ENCODE measurements at places on chromosomes 5 and 9. TPM values are rescaled to one million over a fixed set of nuclear protein-coding genes. Genes with fewer than 3 reads are reported as not detected.

The C9orf152 gene
- total RNA-seq: 0.05 TPM

GRCh38 chr5:93874491-93874890 lies 133.1 kb upstream of the POU5F2 start:
- no peaks in the 10 kb centered on the region for H3K27me3 ChIP-seq
- no peak overlapping the region for H3K4me3 ChIP-seq
- H3K27ac ChIP-seq: no peak overlapping the region
- no peaks in the 10 kb centered on the region for H3K4me1 ChIP-seq

DNA sequence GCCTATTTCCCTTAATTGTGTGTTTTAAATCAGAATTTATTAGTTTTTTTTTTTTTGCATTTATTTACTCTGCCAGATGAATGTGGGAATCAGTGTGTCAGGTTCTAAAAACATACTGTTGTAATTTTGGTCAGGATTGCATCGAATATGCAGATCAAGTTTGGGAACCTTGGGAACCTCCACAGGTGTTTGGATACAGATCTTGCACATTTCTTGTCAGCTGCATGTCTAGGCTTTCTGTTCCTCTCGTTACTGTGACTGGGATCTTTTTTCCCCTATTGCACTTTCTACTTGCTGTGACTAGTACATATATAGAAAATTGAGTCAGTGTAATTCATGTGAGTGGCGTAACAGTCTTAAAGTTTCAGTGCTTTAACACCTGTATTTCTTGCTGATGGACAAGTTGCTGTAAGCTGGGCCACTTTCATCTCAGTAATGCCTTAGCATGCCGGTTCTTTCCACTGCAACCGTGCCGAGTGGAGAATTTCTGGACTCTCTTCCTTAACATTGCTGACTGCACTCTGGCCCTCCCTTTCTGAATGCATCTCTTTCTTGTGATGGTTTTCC lies 112.5 kb downstream of the TENT4A start:
- H3K36me3 ChIP-seq: no peaks in the 10 kb centered on the region
- no peak overlapping the region for H3K4me3 ChIP-seq
- no peak for DNase-seq
- peaks cover 6% of the 10 kb centered on the region for H3K4me1 ChIP-seq
- H3K27ac ChIP-seq: no peak overlapping the region

DNA sequence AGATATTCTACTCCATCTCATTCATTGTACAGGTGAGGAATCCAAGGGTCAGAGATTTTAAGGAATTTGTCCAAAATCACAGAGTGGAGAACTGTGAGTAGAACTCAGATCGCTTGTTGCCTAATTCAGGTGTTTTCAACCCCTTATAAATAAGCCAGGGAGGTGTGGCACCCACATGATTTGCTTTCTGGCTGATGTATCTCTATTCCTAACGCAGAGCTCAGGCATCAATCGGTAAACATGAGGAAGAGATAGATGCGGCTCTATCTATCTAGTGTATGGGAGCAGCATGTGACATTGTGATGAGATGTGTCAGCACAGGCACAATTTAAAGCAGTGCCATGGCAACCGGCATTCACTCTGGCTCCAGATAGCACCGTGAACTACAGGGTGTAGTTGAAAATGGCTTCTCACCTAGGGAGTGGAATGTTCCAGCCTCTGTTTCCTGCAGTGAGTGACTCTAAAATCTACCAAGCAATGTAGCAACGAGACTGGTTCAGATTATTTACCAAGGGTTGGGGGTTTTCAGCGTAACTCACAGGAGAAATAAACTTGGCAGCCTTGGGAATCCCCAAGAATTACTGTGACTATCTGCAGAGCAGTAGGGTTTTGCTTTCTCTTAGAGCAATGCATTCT lies 53.4 kb upstream of the SUB1 start:
- peaks cover 20% of the 10 kb centered on the region for H3K4me1 ChIP-seq
- no peak overlapping the region for H3K4me3 ChIP-seq
- H3K36me3 ChIP-seq: no peaks in the 10 kb centered on the region
- no peak for DNase-seq

The F12 gene
- 0.19 TPM for total RNA-seq

DNA sequence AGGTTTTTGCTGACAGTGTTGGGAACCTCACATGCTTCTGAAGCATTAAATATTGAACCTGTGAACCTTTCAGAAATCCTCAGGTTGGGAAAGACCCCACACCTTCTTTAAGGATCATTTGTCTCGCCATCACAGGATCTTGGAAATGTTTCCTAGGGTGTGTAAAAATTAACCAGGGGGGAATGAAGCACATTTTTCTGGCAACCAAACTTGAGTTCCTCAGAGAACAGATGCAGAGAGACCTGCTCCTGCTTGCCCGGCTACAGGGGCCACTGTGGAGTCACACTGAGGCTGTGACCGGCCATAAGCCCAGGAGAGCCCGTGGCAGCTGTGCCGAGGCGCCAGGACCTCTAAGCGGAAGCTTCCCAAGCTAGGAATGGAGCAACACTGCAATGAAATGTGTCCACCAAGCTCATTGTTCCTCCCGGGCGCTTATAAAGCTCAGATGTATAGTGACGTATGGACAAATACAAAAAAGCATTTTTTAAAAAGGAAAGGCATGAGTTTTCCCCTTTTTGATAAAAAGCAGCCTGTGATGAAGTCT lies 7.7 kb downstream of the CXCL14 start:
- no peaks in the 10 kb centered on the region for H3K4me1 ChIP-seq
- peaks cover 12% of the 10 kb centered on the region for H3K27me3 ChIP-seq
- H3K27ac ChIP-seq: no peak overlapping the region
- H3K36me3 ChIP-seq: no peaks in the 10 kb centered on the region
- no peak overlapping the region for H3K4me3 ChIP-seq

- no peaks in the 10 kb centered on the region for H3K27me3 ChIP-seq
- no peaks in the 10 kb centered on the region for H3K36me3 ChIP-seq
- no peak overlapping the region for H3K4me3 ChIP-seq
- H3K27ac ChIP-seq: no peak overlapping the region
- H3K4me1 ChIP-seq: peaks cover 3% of the 10 kb centered on the region
- DNase-seq: no peak
Observed at GRCh38 chr5:134459491-134459890, 47.8 kb upstream of the CDKN2AIPNL start.

DNA sequence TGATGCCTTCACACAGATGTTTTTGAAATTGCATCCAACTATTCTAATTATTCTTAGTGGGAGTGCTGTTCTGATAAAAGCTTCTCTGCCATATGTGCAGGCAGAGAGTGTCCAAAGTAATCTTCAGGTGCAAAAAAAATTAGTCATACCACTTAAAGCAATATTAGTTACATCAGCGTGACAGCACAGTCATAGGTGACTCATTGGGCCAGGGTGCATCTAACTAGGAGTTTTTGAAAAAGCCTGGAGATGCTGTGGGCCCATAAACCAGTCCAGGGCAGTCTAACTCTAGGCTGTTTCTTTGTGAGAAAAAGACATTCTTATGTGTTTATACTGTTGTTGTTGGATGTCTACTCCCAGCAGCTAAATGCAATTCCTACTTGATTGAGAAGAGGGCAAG lies 33.0 kb upstream of the C6 start:
- H3K4me3 ChIP-seq: no peak overlapping the region
- no peak overlapping the region for H3K27ac ChIP-seq
- no peaks in the 10 kb centered on the region for H3K36me3 ChIP-seq
- no peaks in the 10 kb centered on the region for H3K27me3 ChIP-seq

- H3K4me3 ChIP-seq: no peak overlapping the region
- no peaks in the 10 kb centered on the region for H3K4me1 ChIP-seq
- no peak for DNase-seq
Observed at GRCh38 chr5:158276692-158277091, 417.7 kb upstream of the CLINT1 start.

- no peak overlapping the region for H3K27ac ChIP-seq
- no peaks in the 10 kb centered on the region for H3K36me3 ChIP-seq
- no peaks in the 10 kb centered on the region for H3K27me3 ChIP-seq
- H3K4me3 ChIP-seq: no peak overlapping the region
- no peaks in the 10 kb centered on the region for H3K4me1 ChIP-seq
- no peak for DNase-seq
Observed at GRCh38 chr5:59197911-59198310, 615.0 kb downstream of the RAB3C start.

DNA sequence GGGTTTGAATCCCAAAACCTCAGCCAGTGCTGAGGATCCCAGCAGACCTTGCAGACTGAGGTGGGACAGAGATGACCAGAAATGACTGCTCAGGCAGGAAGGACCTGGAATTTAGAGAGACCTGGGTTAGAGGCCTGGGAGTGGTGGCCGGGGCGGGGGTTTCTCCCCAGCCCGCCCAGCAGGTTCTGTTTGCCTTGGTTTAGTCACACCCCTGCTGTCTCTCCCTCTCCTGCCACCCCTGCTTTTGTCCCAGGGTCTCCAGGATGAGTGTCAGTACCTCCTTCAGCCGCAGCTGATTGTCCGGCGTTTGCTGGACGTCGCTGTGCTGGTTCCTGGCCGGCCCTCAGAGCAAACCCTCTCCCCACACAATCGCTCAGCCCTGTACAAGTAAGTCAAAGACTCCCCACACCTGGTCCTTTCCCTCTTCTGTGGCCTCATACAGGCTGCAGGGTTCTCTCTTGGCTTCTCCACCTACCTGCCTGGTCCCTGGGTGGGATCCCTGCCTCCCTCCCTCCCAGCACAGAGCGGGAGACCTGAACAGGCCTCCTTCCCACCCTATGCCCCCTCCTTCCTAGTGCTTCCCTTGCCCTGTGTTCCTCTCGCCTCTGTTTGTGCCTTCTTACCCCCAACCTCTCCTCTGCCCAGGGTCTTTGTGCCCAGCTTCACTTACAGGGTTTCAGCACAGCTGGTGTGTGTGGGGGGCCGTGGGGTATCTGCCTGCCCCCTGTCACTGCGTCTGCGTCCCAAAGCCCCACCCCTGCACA lies 12.0 kb downstream of the TMEM8B start:
- H3K36me3 ChIP-seq: no peaks in the 10 kb centered on the region
- no peak overlapping the region for H3K4me3 ChIP-seq
- no peaks in the 10 kb centered on the region for H3K4me1 ChIP-seq
- no peak for DNase-seq
- H3K27ac ChIP-seq: no peak overlapping the region

The HMMR gene
- total RNA-seq: 54.9 TPM

DNA sequence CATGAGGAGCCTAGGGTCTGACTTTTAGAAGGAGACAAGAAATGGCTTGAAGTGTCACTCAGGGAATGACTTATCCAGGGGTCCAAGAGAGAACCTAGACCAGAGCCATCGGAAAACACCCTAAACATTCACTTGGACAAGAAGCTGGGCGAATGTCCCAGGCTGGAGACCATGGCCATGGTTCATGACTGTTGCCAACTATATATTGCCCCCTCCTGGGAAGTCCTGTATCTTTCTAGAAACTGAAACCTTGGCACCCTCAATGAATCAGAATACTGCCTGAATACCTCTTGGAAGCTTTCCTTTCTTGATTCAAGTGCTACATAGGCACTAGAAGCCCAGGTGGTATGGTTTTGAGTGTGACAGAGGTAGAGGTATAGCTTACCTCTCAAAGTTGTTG lies 29.9 kb downstream of the TRMO start:
- DNase-seq: no peak
- no peaks in the 10 kb centered on the region for H3K36me3 ChIP-seq
- H3K4me1 ChIP-seq: no peaks in the 10 kb centered on the region

- H3K4me1 ChIP-seq: no peaks in the 10 kb centered on the region
- DNase-seq: no peak
- no peak overlapping the region for H3K27ac ChIP-seq
- no peaks in the 10 kb centered on the region for H3K36me3 ChIP-seq
Observed at GRCh38 chr5:128378196-128378595, 159.8 kb downstream of the FBN2 start.

The KCNN2 gene
- total RNA-seq: 0.66 TPM

The PHF24 gene
- total RNA-seq: 0.28 TPM

- H3K27ac ChIP-seq: no peak overlapping the region
- no peaks in the 10 kb centered on the region for H3K27me3 ChIP-seq
- no peaks in the 10 kb centered on the region for H3K36me3 ChIP-seq
- no peak for DNase-seq
- no peaks in the 10 kb centered on the region for H3K4me1 ChIP-seq
Observed at GRCh38 chr5:142544071-142544753, 141.7 kb downstream of the FGF1 start.

The ACTBL2 gene
- not detected for total RNA-seq

DNA sequence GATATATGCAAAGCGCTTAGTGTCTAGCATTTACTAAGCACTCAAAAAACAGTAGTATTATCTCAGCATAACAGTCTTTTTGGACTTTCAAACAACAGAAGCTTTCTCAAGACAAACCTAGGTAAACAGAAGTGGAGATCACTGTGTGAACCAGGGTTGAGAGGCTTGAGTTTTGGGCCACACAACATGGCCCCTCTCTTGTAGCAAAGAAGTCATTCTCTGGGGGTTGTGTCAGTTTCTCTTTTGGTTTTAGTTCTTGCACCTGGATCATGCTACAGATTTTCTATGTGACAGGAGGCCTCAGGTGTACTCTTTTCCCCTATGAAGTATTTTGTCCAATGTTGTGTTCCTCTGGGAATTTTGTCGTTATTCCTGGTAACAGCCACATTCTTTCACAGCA lies 30.0 kb downstream of the INSYN2B start:
- no peak for DNase-seq
- H3K4me3 ChIP-seq: no peak overlapping the region
- peaks cover 9% of the 10 kb centered on the region for H3K36me3 ChIP-seq
- H3K27me3 ChIP-seq: no peaks in the 10 kb centered on the region
- no peaks in the 10 kb centered on the region for H3K4me1 ChIP-seq
- no peak overlapping the region for H3K27ac ChIP-seq

DNA sequence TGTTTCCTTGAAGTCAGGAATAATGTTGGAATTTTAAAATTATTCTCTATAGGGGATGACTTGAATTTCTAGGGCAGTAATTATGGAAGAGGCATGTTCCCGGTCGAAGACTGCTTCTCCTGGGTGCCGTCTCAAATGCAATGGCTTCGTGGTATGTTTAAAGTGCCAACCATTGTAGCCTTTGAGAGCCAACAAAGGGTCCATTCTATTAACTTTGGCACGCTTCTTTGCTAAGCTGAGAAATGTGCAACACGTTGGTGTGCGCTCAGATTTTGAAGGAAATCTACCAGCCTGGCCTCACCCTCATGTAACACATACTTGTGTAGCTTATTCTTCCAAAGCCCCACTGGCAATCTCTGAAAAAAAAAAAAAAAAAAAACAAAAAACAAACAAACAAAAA lies 221.2 kb upstream of the ANKH start:
- no peak for DNase-seq
- H3K27ac ChIP-seq: no peak overlapping the region
- no peak overlapping the region for H3K4me3 ChIP-seq
- no peaks in the 10 kb centered on the region for H3K36me3 ChIP-seq

GRCh38 chr5:177036443-177036842 lies 13.9 kb downstream of the ZNF346 start:
- no peak for DNase-seq
- no peaks in the 10 kb centered on the region for H3K27me3 ChIP-seq
- peaks cover 17% of the 10 kb centered on the region for H3K36me3 ChIP-seq
- H3K4me1 ChIP-seq: peaks cover 6% of the 10 kb centered on the region
- no peak overlapping the region for H3K27ac ChIP-seq
- no peak overlapping the region for H3K4me3 ChIP-seq

- H3K27me3 ChIP-seq: no peaks in the 10 kb centered on the region
- H3K36me3 ChIP-seq: no peaks in the 10 kb centered on the region
- DNase-seq: no peak
- H3K27ac ChIP-seq: no peak overlapping the region
- H3K4me1 ChIP-seq: peaks cover 8% of the 10 kb centered on the region
Observed at GRCh38 chr5:111762895-111763294, 5.9 kb upstream of the NREP start.

- no peak for DNase-seq
- H3K27me3 ChIP-seq: peaks cover 5% of the 10 kb centered on the region
- no peak overlapping the region for H3K4me3 ChIP-seq
- no peak overlapping the region for H3K27ac ChIP-seq
- H3K4me1 ChIP-seq: no peaks in the 10 kb centered on the region
Observed at GRCh38 chr9:134936346-134937163, 18.8 kb upstream of the FCN1 start.

The SLC6A18 gene
- total RNA-seq: not detected

Measured in thymus (tissue), 14 donors.